ENCODE measurements at places on chromosomes 16 and 17.

DNA sequence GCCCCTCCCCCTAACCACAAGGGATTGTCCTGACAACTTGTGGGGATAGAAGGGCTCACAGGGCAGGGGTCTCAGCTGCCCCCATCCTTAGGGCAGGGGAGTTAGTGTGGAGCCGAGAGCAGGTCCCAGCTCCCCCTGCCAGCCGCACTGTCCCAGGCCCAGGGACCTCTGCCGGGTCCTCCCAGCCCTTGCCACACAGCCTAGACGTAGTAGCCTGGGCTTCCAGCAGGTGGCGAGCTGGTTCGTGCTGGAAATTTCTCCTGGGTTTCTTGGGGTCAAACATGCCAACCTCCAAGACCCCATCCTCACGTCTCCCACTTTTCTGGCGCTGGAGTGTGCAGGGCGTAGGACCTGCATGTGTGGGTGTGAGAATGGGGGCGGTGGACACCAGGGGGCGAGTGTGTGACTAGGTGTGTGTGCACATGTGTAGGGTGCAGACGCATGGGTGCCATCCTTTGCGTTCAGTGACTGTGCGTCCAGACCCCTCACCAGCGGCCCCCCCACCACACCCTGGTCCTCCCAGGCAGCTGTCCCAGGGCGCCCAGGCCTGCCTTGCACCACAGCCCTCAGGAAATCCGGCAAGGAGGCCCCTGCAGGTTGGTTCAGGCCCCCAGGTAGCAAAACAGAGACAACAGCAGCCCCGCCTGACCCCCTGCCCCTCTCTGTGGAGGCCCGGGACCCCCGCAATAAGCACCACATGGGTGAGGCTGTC, 29.5 kb downstream of the SBK1 start:
- no peak for DNase-seq

DNA sequence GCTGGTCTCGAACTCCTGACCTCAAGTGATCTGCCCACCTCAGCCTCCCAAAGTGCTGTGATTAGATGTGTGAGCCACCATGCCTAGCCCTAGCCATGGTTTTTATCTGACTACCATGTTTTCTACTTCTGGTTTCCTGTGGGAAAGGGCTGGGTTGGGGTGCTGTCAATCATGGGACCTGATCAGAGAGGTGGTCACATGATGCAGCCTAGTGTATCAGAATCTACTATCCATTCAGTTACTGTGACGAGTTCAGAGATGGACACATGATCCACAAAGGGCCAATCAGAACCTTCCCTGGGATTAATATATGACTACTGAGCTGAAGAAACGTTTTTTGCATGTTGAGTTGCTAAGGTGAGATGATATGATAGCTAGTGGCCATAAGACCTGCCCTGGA, 59.1 kb downstream of the ABCC6 start:
- no peak for DNase-seq

DNA sequence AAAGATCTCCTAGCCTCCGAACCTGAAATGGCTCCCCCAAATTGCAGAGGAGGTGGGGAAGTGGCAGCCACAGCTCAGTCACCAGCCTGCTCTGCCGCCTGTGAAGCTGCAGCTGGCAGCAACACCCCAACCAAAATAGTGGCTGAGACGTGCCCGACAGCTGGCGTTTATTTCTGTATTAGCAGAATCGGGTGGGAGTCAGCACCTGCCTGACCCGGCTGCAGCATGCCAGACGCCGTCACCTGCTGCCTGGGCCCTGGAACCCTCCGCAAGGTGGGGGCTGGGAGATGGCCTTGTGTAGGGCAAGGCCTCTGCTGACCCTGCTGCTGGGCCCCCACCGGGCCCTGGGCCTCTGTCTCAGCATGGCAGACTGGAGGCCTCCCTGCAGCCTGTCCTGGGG, 17.5 kb upstream of the PABPN1L start:
- DNase-seq = no peak

GRCh38 chr17:70888324-70888723, 719.0 kb downstream of the KCNJ2 start:
- no peak for DNase-seq

- peak; percentile 31 for DNase-seq
Observed at GRCh38 chr17:47693731-47694580, at the start of gene TBKBP1. TBKBP1 (plus strand) TSS chr17:47694161; CDS start chr17:47696113, 1,952 bp downstream.
